ENCODE measurements at places on chromosomes 2 and 18. TPM values are rescaled to one million over a fixed set of nuclear protein-coding genes. Genes with fewer than 3 reads are reported as not detected.

- no peak overlapping the region for H3K27ac ChIP-seq
- DNase-seq, result no peak
- H3K27me3 ChIP-seq, result no peaks in the 10 kb centered on the region
- no peaks in the 10 kb centered on the region for H3K36me3 ChIP-seq
Measured at GRCh38 chr2:69297216-69297615, 89.8 kb downstream of the GFPT1 start.

- no peak for DNase-seq
- H3K27me3 ChIP-seq, result no peaks in the 10 kb centered on the region
- no peaks in the 10 kb centered on the region for H3K4me1 ChIP-seq
Measured at GRCh38 chr2:6168485-6168884, 476.3 kb downstream of the SOX11 start.

DNA sequence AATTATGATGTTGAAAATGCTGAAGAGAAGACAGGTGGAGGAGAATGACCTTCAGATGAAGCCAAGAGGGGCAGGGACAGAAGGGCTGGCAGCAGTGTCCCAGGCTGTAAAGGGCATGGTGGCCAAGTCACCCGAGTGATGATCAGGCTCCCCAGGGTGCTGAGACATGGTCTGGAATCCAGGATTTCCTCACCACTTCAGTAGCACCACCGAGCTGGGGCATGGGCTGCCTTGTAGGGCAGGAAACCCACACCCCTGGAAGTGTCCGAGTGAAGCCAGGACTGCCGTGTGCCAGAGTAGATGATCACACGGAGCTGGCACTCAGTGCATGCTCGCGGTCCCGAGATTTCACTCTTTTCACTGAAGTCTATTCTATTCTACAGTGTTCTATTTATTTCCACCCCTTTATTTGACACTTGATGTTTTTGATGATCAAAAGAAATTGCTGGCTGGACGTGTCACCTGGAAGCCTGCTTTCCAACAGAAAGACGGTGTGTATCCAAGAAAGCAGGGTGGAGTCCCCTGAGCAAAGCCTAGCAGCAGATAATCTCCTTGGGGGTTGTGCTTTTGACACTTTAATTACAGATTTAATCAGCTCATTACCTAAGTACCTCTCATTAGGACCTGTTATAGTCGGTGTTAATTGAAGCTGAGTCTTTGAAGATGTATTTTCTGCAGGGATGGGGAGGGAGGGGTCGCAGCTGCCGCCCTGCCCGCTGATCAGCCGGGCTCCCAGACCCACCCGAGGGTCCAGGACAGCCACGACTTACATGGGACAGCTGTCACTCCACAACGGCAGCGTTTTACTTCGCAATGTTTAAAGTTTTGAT is 92.3 kb downstream of the SEPTIN10 start:
- no peaks in the 10 kb centered on the region for H3K27me3 ChIP-seq
- H3K27ac ChIP-seq, result no peak overlapping the region
- no peaks in the 10 kb centered on the region for H3K36me3 ChIP-seq
- DNase-seq, result no peak

Gene ABCG5
- total RNA-seq, result not detected

Gene MOCOS
- total RNA-seq, result 5.2 TPM

Data from breast epithelium (tissue), 4 donors.